ENCODE measurements at places on chromosomes 2 and 18.
A peak's percentile ranks its signal among the peaks of the same experiment; 100 is the strongest.

- no peak for DNase-seq
Observed at GRCh38 chr2:185202381-185202780, 536.2 kb upstream of the FSIP2 start.

GRCh38 chr2:191811807-191812602 lies 34.9 kb downstream of the CAVIN2 start:
- no peak for DNase-seq

GRCh38 chr2:40477361-40477760 lies 25.5 kb upstream of the SLC8A1 start:
- no peak for DNase-seq

DNA sequence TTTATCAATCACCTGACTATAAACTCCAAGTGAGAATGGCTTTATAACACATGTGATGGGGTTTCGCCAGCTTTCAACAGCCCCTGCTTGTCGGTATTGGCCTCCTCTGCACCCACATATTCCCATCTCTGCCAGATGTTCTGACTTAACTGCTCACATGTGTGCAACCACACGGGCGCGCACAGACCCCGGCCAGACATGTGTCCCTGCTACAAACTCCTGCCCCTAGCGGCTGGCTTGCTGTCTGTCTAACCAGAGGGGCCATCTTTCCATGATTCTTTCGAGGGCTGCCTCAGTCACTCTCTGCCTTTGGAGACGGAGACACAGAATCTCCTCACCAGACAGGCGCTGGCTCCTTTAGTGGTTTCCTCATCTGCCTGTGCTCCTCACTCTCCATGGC lies 15.3 kb downstream of the STON1 start:
- DNase-seq, result no peak

DNA sequence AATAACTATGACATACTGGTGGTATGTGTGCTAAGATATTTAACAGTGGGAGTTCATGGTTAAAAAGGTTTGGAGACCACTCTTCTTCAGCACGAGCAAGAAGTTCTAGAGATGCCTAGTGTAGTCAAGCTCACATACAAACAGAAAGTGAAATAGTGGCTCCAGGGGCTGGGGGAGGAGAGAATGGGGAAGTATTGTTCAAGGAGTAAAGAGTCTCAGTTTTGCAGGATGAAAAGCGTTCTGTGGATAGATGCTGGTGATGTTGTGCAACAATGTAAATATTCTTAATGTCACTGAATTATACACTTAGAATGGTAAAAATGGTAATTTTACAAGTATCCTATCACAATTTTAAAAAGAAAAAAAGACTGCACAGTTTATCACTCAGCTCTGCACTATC lies 29.0 kb upstream of the EPAS1 start:
- DNase-seq, result no peak

- DNase-seq, result no peak
Observed at GRCh38 chr2:1900732-1901131, 156.4 kb upstream of the PXDN start.

- no peak for DNase-seq
Observed at GRCh38 chr2:64479259-64480117, 25.5 kb downstream of the LGALSL start.

GRCh38 chr2:96502891-96503636 lies 2.1 kb downstream of the NEURL3 start:
- peak; percentile 76 for DNase-seq

GRCh38 chr18:80009661-80010550 lies 21.5 kb upstream of the TXNL4A start:
- DNase-seq, result no peak

- DNase-seq, result peak; percentile 81
Observed at GRCh38 chr2:104862058-104862941, 8.4 kb downstream of the POU3F3 start.

- DNase-seq, result no peak
Observed at GRCh38 chr2:8662239-8662879, 19.5 kb upstream of the ID2 start.

GRCh38 chr2:199433204-199433832 lies 24.4 kb downstream of the SATB2 start:
- no peak for DNase-seq

- DNase-seq, result peak; percentile 23
Observed at GRCh38 chr18:79502782-79503181, 107.1 kb downstream of the NFATC1 start.

GRCh38 chr2:206990360-206990759 lies 51.0 kb downstream of the CPO start:
- no peak for DNase-seq

GRCh38 chr2:143029141-143029540 lies 100.1 kb upstream of the ARHGAP15 start:
- DNase-seq, result no peak

DNA sequence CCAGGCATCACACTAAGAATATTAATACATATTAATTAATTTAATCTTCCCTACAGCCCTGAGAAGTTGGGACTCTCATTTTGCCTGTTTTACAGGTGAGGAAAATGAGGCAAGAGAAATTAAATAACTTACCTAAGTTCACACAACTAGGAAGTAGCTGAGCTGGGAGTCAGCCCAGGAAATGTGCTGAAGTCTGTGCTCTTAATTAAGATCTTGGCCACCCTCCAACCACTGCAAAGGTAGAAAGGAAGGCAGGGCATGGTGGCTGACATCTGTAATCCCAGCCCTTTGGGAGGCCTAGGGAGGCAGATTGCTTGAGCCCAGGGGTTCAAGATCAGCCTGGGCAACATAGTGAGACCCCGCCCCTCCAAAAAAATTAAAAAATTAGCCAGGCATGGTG lies 12.9 kb upstream of the MGAT4A start:
- no peak for DNase-seq

DNA sequence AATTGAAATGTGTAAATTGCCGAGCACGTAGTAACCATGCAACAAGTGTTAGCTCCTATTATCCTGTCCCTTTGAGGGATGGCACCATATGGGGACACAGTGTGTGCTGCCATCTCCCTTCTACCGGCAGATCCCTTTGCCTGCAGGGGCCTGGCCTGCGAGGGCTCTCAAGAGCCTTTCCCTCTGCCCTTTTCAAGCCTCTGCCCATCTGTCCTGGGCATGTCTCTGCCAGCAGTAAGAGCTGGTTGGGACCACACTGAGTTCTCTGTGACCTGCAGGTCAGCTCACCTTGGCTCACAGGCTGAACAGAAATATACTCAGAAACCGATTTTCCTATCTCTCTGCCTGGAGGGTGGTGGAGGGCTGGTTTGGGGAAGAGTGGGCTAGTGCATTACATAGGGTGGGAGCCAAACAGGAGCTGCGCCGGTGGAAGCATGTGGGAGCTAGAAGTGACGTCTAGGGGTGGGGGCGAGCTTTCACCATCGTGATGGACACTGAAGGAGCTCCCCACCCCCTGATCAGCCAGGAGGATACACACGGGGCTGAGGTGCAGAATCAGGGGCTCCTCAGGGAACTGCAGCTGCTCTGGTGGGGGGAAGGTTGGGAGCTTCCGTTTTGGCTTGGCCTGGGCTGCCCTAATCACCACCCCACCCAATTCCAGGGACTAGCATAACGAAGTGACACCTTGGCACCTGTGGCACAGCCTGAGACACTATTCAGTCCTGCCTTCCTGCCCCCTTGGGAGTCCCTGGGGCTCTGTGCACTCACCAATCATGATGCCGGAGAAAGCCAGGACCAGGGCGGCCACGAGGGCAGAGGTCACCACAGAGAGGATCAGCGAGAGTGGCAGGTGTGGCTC lies 109.7 kb downstream of the CLIP4 start:
- no peak for DNase-seq

DNA sequence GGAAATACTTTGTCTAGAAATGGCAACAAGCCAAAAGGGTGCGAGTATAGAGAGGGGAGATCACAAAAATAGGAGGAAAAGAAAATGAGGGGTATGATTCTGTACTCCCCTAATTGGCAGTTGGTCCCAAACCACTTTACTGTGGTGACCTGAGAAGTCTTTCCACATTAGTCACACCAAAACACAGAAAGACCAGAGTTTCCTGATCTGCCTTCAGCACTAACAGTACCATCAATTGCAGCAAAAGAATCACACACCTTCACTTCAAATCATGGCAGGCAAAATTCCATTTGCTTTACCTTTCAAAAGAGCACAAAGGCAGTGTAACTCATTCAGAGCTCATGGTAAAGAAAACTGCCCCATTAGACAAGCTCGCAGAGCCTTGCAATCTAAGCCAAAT lies 86.8 kb downstream of the ALK start:
- no peak for DNase-seq

DNA sequence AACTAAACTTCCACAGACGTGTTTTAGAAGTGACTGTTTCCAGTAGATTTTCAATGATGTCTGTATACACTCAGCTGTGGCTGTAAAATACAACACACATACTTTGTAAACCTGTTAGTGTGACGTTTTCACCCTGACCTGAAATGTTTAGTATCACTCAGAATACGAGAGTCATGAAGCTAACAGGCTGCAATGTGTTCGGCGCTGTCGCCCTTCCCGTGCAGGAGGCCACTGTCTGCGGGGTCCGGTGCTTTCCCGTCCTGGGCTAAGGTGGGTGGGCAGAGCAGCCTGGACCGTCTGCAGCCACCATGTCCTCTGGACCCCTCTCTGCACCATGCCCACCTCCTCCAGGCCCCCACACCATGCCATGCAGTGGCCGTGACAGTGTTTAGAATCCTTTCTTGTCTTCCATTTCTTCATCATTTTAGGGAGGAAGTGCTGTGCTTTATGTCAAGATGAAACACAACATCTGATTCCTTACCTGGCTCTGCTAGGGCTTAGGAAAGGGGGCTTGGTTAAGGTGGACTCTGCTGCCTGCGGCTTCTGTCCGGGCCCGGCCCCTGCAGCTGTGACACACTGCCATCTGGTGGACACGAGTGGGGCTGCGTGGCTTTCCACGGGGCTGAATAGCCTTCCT lies 53.8 kb upstream of the RBM44 start:
- peak; percentile 93 for DNase-seq

GRCh38 chr18:22174341-22175145 lies 5.2 kb downstream of the GATA6 start:
- DNase-seq, result no peak

DNA sequence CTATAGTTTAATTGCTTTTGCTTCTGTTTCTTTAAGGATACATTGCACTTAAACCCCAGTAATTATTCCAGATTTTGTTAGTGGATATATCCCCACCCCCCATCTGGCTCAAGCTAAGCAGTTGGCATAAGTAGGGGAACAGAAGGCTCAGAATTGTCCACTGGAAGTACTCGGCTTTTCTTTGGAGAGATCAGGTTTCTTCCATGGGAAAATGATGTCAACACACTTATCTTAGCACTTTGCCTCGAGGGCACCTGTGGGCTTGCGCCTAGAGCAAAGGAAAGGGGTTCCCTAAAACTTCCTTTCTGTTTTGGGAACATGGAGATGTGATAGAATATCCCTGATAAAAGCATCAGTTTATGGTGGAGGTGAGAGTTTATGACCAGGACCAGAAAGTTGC lies 130.6 kb downstream of the FMNL2 start:
- no peak for DNase-seq

- no peak for DNase-seq
Observed at GRCh38 chr2:9712263-9712662, 81.5 kb upstream of the YWHAQ start.

DNA sequence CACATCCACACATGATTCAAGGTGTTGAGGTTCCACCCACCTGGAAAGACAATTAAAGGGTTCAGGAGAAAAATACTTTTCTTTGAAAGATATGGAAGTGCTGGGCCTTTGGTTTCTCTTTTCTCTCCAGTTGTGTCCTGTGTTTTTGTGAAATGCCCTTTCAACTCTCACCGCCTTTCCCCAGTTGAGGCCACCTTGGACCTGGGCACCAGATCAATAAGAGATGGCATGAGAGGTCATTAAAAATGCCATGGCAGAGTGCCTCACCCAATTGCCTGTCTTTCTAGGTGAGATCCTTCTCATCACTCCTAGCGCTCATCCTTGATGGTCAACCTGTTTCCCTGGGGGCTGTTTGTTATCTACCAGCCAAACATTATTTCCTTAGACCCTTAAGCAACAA lies 453.9 kb downstream of the TSN start:
- DNase-seq, result no peak

- no peak for DNase-seq
Observed at GRCh38 chr2:197159661-197160211, 150.8 kb downstream of the ANKRD44 start.

DNA sequence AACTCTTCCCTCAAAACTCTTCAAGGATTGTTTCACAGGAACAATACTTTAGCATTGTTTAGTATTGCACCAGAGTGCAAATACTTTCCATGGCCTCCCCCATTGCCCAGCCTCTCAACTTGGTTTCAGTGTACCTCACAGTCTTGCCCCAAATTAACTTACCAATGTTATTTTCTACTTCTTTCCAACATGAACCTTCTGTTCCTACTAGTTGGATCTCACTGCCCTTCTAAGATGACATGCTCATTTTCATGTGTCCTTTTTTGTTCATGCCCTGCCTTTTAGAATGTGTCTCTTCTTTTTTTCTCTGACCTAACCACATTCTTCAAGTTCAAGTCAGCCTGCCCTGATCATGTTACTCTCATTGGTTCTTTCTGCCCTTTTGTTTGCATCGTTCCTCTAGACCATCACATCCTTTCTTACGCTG lies 4.1 kb downstream of the SPATS2L start:
- no peak for DNase-seq

Data from osteocyte (in vitro differentiated cells).